Activated T-helper 17 cell treated with anti-CD3 and anti-CD28 coated beads, Interleukin-2, amount 50 U/mL, for 72 hours (primary cell): ENCODE measurements at places on chromosomes 12 and 14. TPM values are rescaled to one million over a fixed set of nuclear protein-coding genes. Genes with fewer than 3 reads are reported as not detected.
A peak's percentile ranks its signal among the peaks of the same experiment; 100 is the strongest.

The TAS2R9 gene
- total RNA-seq = not detected

The GPR135 gene
- total RNA-seq = 2.1 TPM

The KLRG1 gene
- total RNA-seq = 4.8 TPM

The TSPAN19 gene
- not detected for total RNA-seq

The SOAT2 gene
- total RNA-seq = 1.1 TPM

The GPR68 gene
- total RNA-seq = 44.8 TPM

The RERGL gene
- total RNA-seq = not detected

DNA sequence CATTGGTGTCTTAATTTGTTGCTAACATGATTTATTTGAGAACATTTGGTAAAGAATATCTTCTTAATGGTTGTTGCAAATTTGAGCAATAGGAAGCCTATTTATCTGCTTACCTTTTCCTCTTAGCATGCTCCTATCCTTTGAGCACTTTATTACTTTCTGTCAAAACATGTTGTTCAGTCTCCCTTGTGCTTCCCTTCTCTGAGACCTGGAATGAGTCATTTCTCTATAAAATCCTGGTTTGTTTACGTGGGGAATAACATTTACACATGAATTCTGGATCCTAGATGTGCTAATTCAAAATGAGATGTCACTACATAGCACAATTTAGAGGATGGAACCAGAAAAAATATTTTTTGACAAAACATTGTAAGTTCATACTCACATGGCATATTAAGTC lies 844.0 kb upstream of the LRFN5 start:
- ATAC-seq = no peak

GRCh38 chr12:115213538-115214016 lies 529.6 kb upstream of the TBX3 start:
- ATAC-seq = no peak

DNA sequence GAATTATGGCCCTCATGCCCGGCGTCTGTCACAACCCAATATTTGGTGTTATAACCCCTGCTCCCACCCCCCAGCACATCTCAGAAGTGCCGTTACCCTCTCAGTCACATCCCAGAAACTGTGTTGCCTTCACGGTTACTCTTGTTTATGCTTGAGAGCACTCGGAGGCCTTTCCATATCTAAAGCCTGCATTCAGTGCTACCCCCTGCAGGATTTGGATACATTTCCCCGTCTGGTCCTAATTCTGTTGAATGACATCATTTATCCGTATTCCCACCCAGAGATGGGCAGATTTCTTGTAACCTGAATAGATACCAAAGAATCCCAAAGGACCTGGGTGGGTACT lies 19.1 kb upstream of the FOS start:
- no peak for ATAC-seq

DNA sequence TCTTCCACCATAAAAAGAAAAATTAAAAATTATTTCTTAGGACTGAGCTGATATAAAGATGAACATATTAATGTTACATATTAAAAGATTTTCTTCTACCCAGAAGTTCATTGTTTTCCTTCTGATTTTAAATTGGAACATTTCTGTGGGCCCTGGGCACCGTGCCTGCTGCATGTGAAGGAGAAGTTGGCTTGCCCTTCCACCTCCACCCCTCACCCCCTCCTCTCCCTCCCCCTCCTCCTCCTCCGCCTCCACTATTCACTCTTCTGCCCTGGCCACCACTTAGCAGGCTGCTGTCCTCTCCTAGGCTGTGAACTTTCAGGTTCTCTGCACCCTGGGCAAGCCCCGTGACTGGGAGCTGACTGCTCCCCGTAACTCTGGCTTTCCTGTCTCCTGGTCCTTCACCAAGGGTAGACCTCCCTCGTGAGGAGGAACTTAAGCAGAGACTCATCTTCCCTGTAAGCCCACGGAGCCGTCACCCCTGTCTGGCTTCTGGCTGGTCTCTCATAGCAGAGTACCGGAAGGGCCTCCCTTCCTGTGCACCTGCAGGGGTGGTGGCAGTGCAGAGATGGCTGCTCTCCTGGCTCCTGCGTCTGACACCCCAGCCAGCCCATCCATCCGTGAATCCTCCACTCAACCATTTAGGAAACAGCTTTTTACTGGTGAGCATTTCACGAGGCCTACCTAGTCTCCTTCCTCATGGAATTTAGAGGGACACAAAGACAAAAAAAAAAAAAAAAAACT lies 12.8 kb downstream of the TUNAR start:
- no peak for ATAC-seq

- ATAC-seq = no peak
Measured at GRCh38 chr12:42187799-42188198, 43.1 kb upstream of the GXYLT1 start.

- ATAC-seq = no peak
Measured at GRCh38 chr12:127556231-127556886, 710.6 kb upstream of the TMEM132C start.

- peak; percentile 18 for ATAC-seq
Measured at GRCh38 chr12:39441963-39442830, 723 bp downstream of the KIF21A start.

- ATAC-seq = peak; percentile 78
Measured at GRCh38 chr12:127108360-127109215, 1158.4 kb upstream of the TMEM132C start.

- no peak for ATAC-seq
Measured at GRCh38 chr12:80707126-80707829, at the start of gene MYF6. MYF6 (plus strand) TSS chr12:80707634; CDS start chr12:80707720, 86 bp downstream.

DNA sequence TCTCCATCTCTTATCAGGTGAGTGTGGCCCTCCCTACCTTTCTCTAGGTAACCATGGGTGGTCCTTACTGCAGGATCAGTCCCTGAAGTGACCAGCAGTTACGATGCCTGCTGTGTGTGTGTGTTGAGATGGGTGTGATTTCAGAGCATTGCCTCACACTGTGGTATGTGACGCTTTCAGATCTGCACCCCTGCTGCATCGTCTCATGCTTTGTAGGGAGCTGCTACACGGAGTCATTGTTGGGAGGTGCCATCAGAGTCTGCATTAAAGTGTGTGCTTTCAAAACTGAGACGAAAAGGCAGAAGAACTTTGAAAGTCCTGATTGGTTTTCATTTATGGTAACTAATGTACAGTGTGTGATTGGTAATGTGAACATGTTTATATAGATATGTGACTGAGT lies 150.5 kb downstream of the PELI2 start:
- no peak for ATAC-seq

- no peak for ATAC-seq
Measured at GRCh38 chr14:32372154-32372553, 43.1 kb downstream of the AKAP6 start.

GRCh38 chr14:104477117-104477623 lies 102.4 kb upstream of the C14orf180 start:
- ATAC-seq = no peak

DNA sequence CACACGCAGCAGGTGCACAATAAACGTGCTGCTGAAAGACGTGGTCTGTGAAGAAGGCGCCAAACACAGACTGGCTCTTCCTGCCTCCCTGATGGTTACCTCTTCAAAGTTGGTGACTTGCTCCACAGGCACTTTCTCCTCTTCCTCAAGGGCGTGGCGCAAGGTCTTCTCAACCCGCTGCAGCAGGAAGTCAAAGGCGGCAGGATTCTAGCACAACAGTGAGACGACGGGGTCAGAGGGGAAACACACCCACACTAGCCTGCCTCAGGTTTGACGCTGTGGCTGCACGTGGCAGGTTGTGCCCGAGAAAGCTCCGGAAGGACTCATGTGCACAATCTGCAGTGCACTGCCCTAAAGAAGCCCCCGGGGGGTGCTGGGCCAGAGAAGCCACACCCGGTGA lies 15.0 kb downstream of the POLE start:
- no peak for ATAC-seq

GRCh38 chr12:53759261-53759660 lies 7.5 kb upstream of the CISTR start:
- ATAC-seq = no peak

DNA sequence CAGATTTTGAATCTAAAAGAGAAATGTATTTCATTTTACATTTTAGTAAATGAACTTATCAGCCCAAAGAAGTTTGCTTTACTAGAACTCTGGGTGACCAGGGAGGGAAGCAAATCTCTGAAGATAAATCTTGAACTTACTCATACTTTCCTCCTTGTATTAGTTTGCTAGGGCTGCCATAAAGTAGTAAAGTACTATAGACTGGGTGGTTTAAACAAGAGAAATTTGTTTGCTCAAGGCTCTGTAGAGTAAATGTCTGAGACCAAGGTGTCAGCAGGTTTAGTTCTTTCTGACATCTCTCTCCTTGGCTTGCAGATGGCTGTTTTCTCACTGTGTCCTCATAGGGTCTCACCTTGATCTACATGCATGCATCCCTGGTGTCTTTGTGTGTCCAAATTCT lies 926.0 kb downstream of the DIO2 start:
- ATAC-seq = no peak

DNA sequence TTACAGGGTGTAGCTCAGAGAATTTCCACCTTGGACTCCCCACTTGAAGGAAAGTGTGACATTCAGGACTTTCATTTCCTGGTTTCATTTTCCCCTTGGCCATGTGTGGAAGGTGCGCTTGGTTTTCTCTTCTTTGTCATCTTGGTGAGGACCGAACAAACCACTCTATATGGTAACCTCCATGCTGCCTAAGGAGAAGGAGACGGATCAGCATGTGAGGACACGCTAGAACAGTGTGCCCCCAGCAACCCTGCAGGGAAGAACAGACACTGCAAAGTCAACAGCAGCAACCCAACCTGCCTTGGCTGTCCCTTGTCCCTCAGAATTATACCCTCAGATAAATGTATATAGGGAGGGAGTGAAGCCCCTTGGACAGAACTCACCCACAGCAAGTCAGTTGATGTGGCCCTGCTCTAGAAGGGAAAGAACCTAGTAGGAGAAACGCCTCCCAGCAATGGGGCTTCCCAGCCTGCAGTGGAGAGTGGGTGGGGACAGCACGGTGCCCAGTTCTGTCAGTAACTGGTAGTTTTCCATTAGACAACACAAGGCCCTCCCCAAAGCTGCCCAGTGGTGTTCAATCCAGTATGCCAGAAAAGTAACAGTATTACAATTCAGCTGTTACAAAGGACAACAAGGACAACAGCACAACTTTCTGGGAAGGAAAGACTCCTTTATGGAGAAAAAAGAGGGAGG lies 18.9 kb upstream of the COCH start:
- ATAC-seq = peak; percentile 85

- peak; percentile 54 for ATAC-seq
Measured at GRCh38 chr14:23121361-23121771, 2.3 kb upstream of the CEBPE start.

GRCh38 chr14:101876555-101876938 lies 87.8 kb upstream of the DYNC1H1 start:
- ATAC-seq = peak; percentile 42

DNA sequence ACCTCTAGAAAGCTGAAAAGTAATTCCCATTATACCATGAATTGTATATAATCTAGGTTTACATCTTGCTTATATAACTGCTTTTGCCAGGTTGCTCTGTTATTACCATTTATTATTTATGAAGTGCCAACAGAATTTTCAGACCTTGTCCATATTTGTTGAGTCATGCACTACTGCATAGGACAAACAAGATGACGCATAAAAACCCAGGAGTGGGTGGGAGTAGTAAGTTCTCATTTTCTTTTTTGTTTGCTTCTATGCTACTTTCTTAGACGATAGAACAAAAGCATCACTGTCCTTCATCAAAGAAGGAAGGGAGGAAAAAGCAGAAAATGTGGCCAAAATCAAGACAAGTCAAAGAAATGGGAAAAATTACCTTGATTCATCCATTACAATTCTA lies 119.0 kb upstream of the RASSF8 start:
- ATAC-seq = no peak

GRCh38 chr12:44846826-44847225 lies 29.3 kb downstream of the NELL2 start:
- ATAC-seq = no peak

- ATAC-seq = no peak
Measured at GRCh38 chr12:53055471-53056266, 5.8 kb downstream of the TNS2 start.

DNA sequence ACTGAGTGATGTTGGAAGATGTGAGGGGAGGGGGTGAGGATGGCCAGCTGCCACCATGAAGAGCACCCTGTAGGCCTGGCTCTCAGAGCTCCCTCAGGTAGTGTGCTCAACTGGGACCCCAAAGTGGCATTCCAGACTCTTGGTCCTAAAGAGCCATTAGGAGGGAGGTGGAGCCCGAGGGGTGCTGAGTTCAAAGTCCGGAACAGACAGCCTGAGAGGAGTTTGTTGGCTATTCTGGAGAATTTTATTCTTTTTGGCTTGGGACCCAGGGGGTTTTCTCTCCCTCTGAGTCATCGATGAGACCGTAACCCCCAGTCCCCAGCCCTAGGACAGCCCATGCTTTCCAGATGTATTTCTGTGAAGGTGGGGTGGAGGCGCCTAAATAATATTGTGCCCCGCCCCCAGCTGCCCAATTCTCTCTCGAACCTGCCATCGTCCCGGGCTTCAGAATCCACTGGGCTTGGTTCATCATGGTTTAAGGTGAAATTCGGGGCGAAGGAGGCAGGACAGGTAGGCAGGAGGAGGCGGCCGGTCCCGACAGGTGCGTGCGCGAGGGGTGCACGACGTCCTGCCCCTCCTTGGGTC lies 690 bp upstream of the RBP5 start:
- no peak for ATAC-seq

- ATAC-seq = no peak
Measured at GRCh38 chr12:67504026-67504425, 144.5 kb upstream of the DYRK2 start.

DNA sequence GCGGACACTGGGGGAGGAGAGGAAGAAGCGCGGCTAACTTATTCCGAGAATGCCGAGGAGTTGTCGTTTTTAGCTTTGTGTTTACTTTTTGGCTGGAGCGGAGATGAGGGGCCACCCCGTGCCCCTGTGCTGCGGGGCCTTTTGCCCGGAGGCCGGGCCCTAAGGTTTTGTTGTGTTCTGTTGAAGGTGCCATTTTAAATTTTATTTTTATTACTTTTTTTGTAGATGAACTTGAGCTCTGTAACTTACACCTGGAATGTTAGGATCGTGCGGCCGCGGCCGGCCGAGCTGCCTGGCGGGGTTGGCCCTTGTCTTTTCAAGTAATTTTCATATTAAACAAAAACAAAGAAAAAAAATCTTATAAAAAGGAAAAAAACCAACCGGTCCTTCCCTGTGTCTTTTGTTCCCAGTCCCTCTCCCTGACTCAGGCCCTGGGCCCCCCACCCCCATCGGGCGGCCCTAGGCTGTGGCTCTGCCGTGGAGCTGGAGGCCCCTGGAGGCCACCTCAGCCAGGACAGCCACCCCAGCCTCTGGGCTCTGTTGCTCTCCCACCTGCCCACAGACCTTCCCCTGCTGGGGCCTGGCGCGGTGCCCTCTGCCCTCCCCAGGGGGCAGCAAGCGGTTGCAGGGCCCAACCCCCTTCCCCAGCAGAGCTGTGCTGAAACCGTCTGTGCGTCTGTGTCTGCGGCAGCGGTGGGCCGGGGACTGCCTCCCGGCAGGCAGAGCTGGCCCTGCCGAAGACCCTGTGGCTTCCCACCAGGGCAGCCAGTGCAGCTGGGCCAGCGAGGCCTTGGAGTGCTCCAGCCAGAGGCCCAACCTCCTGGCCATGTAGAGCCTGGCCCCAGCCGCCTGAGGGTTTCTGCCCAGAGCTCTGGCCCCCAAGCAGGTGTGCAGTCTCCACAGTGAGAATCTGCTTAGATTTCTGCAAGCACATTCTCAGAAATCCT lies 4.0 kb upstream of the CRIP2 start:
- no peak for ATAC-seq
